Hematopoietic multipotent progenitor cell (in vitro differentiated cells): ENCODE measurements at places on chromosomes 5 and 9.
A peak's percentile ranks its signal among the peaks of the same experiment; 100 is the strongest.

GRCh38 chr9:90285946-90286345 lies 356.7 kb downstream of the DIRAS2 start:
- DNase-seq: no peak

- no peak for DNase-seq
Measured at GRCh38 chr5:168793841-168794837, 215.0 kb upstream of the PANK3 start.

DNA sequence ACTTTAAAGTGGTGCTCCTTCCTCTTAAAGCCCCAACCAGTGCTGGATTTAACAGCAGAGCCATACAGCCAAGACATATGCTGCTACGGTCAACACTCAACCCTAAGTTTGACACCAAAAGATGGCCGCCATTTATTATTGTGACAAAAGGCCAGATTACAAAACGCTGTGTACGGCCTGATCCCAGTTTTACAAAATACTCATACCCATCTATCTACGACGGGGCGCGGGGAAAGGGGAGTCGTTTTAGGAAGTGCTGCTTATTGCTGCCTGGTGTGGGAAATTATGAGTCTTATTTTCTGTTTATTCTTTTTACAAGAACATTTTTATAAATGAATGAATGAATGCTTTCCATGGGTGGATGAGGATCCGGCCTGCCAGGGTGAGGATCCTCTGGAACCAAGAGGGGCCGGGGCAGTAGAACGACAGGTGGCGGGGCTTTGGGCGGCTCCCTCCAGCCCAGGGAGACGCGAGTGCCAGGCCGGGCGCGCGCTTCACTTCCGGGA lies 457 bp upstream of the IDNK start:
- DNase-seq: no peak

GRCh38 chr9:134847752-134848432 lies 32.7 kb upstream of the FCN2 start:
- peak; percentile 19 for DNase-seq

GRCh38 chr9:82418334-82418733 lies 429.8 kb downstream of the SPATA31D1 start:
- peak; percentile 21 for DNase-seq

GRCh38 chr5:140420665-140421361 lies 19.2 kb downstream of the ANKHD1 start:
- no peak for DNase-seq

DNA sequence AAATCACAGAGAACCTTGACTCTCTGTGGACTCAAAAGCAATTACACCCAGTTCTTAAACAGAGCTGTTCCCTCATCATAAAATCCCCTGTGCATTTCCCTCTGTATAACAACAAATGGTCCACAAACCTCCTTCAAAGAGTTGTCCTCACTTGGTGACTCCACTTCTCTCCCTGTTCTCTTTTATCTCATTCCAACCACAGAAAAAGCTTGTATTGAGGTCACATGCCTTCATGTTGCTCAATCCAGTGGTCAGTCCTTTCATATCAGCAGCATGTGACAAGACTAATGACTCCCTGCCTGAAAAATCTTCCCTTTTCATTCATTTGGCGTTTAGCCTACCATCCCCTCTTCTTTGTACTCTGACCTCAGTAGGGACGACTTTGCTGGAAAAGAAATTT lies 158.0 kb downstream of the DEPDC1B start:
- no peak for DNase-seq

DNA sequence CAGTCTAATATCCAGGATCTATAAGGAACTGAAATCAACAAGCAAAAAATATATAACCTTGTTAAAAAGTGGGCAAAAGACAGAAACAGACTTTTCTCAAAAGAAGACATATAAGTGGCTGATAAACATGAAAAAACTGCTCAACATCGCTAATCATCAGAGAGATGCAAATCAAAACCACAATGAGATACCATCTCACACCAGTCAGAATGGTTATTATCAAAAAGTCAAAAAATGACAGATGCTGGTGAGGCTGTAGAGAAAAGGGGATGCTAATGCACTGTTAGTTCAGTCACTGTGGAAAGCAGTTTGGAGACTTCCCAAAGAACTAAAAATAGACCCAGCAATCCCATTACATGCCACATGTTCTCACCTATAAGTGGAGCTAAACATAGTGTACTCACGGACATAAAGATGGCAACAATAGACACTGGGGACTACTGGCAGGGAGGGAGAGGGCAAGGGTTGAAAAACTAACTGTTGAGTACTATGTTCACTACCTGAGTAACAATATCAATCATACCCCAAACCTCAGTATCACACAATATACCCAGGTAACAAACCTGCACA lies 11.7 kb upstream of the TSSK1B start:
- no peak for DNase-seq

- DNase-seq: no peak
Measured at GRCh38 chr5:33367416-33367815, 73.3 kb upstream of the TARS1 start.

DNA sequence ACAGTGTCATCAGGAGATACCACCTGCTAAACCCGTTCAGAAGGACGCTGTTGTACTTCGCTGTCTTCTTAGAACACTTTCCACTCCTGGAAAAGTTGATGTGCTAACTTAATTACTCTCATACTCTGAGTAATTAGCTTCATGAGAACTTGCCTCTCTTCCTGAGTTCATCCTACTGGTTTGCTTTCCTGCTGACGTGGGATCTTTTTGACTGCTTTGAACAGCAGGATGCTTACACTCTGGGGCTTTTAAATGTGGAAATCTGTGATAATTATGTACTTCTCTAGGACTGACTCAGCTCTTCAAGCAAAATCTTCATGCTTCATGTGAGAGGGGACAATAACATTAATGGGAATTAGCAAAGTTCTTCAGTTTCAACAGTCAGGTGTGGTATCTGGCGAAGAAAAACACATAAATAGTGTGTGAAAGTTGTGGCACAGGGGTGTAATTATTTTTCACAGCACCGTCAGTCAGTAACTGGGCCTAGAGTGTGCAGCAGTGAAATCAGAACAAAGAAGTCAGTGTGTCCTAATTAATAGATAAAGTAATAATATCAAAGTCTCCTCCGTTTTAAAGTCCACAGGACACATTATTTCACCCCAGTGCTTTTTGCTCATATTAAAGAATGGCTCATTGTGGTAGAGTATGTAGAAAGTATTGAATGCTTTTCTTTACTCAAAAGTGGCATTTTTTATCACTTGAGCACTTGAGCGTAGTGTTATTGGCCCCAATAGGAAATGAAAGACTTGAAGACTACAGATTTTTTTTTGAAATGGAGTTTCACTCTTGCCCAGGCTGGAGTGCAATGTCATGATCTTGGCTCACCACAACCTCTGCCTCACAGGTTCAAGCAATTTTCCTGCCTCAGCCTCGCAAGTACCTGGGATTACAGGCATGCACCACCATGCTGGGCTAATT lies 140.9 kb upstream of the DMRT1 start:
- no peak for DNase-seq

DNA sequence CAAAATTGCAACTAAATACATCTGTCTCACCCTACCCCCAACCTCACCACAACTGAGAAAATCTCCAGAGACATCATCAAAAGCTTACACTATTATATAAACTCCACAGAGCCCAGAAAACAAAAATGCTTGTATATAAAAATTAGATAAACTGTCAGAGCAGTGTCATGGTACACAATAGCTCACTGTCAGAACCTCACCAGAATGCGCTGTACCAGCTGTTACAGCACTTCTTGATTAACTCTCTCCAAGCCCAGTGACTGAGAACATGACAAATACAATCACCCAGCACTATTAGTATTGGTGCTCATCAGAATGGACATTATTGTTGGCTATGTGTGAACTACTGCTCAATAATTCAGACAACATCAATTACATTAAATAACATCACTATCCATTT lies 65.7 kb downstream of the ZDHHC21 start:
- no peak for DNase-seq

DNA sequence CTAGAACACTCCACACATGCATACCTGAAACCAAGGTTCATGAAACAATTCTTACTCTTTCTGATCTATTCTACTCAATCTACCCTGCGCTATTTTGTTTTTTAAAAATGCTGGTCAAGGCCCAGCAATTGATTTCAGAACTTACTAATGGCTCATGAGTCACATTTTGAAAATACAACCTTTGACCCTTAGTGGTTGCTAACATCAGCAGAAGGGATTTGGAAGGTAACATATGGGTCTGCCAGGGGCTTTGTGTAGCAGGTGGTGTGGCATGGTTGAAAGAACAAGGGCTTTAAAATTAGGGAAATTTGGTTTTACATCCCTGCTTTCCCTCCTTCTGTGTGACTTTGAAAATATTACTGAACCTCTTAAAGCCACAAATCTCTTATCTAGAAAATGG lies 101.4 kb downstream of the ATG10 start:
- DNase-seq: no peak

DNA sequence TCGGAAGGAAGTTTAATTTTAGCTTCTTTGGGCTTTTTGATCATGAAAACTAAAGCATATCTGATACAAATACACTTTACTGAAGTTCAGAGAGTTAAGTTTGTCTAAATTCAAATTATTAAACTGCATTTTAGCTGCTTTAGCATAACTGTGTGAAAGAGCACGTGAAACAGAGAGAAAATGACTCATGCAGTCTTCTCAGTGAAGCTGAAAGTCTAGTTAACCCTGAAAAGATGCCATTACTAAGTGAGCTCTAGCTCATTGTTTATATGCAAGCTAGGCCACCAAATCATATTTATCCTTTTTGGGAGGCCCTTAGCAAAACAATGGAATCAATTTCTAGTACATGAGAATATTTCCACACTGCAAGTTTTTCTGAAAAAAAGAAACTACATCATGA lies 27.6 kb downstream of the TPD52L3 start:
- DNase-seq: no peak

DNA sequence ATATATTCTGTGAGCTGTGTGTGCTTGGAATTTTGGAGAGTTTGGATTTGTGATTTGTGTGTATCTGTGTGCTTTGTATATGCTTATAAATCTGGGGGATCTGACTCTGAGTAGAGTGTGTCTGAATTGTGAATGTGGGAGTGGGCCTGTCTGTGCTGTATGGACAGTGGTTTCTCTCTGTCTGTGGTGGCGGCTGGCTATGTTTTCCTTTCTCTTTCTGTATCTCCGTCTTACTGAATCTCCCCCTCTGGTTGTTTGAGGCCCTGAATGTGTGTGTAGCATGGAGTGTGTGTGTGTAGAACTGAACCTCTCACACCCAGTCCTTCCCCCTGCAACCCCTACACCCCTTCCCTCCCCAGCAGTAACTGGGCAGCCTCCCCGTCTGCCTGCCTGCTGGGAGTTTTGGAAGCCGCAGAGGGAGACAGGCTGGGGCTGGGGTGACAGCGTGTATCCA lies 4.7 kb downstream of the CXXC5 start:
- DNase-seq: no peak

DNA sequence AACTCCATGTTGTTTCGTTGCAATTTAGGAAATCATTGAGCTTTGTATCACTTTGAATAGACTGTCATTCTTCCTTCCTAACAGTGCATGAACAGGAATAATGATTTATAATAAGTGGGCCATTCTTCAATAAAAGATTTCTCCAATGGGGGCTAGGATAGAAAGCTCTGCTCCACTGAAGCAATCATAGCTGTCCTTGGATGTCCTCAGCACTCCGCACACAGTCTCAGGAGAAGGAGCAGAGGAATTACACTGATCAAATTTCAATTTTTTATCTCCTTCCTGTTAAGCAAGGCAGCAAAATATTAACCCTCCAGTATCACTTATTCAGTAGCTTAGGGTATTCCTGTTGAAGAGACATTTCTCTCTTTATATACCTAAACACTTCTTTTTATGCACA lies 532.7 kb upstream of the ST8SIA4 start:
- DNase-seq: no peak

- DNase-seq: no peak
Measured at GRCh38 chr5:43192558-43193180, 644 bp downstream of the NIM1K start.

DNA sequence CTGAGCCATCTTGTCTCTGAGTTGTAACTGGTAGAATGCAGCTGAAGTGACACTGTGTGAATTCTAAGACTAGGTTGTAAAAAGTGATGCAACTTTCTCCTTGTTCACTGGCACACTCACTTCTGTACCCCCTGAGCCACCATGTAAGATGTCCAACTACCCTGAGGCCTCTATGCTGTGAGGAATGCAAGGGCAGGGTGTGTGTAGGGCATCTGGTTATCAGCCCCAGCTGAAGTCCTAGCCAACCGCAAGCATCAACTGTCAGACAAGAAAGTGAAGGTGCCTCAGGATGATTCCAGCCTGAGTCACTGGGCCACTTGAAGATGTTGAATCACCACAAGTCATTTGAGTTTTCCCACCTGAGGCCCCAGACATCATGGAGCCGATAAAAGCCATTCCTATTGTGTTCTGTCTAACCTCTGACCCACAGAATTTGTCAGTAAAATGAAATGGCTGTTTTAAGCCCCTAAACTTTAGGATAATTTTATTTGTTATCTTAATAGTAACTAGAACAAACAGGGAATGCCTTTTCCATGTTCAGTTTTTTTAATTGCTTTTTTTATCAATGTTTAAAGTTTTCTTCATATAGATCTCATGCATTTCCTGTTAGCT lies 18.7 kb upstream of the RHOBTB3 start:
- DNase-seq: no peak

DNA sequence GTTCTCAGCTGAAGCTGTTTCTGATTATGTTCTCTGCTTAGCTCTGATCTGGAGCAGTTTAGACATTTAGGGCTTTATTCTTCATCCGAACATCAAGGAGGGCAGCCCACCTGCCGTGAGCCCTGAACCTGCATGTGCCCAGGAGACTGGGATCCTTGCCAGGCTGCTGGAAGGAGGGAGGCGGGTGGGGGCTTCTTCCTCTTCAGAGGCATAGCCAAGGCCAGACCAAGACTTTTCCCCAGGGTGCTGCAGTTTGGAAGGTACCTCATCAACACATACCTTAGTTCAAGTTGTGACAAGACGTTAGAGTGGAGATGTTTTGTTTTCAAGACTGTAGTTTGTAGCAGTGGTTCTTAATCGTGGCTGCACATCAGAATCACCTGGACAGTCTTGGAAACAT lies 64.9 kb downstream of the RALGPS1 start:
- no peak for DNase-seq

DNA sequence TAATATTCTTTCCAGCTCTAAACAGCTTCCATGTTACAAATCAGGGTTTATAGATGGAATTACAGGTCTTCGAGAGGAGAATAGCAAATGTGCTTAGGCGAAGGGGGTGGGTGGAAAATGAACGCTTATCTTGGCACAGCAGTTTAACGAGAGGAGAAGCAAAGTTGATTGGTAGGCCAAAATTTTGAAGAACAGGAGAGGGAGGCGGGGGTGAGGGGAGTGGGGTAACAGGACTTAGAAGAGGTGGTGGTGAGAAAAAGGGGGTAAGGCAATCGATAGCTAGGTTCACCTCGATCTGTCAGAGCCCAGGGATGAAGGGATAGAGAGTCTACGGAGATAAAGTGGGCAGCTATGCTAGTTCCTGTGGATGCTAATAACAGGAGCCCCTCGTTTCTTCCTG lies 764 bp downstream of the ANKRA2 start:
- peak; percentile 11 for DNase-seq

GRCh38 chr5:5456858-5457257 lies 34.4 kb downstream of the ICE1 start:
- no peak for DNase-seq

GRCh38 chr9:8857068-8857925 lies 1057.7 kb upstream of the DMAC1 start:
- no peak for DNase-seq
